ENCODE measurements at places on chromosomes 11 and 22.

DNA sequence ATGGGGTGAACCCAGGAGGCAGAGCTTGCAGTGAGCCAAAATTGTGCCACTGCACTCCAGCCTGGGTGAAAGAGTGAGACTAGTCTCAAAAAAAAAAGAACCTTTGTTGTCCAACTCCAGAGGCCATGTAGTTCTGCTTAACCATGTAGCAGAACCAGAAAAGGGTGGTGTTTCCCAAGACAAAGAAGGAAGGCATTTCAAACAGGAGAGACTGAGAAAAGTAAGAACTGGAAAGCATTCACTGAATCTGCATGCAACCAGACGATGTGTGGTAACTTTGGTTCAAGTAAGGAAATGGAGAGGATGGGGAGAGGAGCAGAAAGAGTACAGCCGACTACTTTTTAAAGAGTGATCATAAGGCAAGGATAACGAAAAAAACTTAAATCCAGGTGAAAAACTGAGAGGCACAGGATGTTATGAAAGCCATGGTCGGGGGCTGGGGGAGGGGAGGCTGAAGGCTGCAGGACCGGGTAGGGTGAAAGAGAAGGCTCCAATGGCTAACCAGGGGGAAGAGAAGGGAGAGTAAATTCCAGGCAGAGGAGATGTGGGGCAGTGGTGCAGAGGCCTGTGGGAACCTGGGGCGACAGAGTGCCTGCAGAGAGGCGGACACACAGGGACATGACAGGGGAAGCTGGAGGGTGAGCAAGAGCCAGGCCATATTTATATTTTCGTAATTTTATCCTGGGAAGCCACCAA is 48.8 kb downstream of the MAPK1 start:
- DNase-seq: no peak

DNA sequence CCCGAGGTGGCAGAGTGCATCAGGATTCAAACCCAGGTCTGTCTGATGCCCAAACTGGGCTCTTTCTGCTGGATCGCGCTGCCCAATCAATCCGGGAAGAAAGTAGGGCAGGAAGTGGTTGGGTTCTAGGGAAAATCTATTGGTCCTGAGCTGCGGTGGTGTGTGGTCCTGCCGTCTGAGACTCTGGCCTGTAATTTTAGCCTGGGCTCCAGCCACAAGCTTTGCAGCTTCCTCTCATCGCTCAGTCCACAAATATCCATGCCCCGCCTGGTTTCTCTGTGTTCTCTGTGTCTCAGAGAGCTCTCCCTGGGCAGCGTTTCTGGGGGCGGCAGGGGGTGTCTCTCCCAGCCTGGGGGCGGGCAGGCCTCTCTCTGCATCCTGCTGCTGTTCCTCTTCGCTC is 18.7 kb downstream of the CACNG2 start:
- no peak for DNase-seq

DNA sequence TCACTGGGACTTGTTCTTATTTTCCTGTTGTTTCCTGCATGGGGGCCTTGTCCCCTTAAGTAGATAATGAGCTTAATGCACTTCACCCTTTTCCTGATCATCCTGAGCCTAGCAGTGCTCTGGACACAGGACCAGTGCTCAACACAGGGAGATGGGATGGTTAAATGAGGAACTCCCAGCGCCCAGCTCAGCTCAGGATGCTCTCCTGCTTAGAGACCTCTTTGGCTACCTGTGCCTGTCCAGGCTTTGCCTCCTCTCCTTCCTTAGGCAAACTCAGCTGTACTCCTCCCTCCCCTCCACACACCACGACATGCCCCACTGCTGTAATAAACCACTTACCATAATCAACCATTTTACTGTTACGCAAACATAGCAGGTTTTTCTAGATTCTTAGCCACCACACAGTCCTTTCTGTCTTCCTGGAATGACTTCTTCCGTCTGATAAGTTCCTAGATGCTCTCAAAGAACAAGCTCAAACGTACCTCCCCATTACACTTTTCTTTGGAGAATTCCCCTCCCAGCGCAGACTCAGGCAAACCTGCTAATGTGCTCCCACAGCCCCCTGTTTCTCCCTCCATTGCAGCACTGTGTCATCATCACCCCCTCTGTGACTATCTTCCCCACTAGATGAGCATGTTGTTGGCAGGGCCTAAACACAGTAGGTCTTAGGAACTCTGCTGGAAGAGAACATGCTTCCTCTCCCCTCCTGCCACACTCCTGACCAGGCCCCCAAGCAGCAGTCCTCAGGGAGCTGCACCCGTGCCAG is 113.6 kb downstream of the MICAL2 start:
- DNase-seq: no peak

DNA sequence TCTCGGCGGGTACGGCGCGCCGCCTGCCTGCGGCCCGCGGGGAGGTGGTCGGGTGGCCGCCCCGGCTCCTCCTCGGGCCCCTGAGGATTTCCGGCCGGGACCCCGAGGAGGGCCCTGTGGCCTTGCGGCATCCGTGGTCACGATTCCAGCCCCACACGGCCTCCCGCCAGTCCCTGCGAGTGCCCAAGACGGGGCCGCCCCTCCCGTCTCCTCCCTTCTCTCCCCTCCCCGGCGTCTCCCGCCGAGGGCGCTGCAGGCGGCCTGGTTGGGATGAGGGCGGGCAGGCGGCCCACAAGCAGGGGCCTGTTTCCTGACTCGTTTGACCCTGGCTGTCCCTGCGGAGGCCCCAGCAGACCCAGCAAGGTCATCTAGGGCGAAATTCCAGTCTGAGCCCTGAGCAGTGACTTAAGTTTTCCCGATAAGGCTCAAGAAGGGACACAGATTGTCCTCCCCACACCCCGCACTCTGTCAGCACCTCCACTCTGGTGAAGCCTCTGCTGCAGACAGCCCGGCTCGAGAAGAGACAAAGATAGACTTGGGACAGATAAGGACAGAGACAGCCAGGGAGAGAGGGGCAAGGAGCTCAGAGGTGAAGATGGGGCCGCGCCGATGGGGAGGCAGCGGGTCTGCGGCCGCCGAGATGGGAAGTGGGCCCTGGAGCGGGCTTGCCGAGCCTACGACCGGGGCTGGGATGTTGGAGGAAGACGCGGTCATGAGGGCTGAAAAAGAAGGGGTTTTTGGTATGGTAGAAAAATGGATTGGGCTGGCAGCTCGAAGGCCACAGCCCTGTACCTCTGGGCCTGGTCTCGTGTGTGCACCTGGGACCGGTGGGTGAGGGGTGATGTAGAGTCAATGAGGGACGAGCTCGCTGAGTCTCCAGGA is 95.0 kb downstream of the SWAP70 start:
- DNase-seq: peak; percentile 31

DNA sequence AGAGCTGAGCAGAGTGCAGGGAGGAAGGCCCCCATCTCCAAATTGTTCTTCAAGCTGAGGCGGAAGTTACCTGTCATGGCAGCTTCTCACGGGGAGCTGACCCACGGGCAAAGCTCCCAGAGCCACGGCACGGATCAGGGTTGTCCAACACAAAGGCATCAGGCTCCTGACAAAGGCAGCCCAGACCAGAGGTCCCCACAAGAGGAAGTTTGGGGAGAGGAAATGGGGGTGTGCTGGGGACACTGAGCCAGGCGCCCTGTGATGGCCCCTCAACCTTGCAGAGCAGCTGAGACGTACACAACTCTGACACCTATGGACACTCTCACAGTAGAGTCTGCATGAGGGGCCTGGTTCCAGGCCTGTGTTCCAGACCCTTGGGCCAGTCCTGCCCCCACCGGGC is 95.6 kb downstream of the CTTN start:
- DNase-seq: peak; percentile 52

- DNase-seq: no peak
These were observed 10.3 kb downstream of the KIAA1671 start for GRCh38 chr22:24962835-24963234.

DNA sequence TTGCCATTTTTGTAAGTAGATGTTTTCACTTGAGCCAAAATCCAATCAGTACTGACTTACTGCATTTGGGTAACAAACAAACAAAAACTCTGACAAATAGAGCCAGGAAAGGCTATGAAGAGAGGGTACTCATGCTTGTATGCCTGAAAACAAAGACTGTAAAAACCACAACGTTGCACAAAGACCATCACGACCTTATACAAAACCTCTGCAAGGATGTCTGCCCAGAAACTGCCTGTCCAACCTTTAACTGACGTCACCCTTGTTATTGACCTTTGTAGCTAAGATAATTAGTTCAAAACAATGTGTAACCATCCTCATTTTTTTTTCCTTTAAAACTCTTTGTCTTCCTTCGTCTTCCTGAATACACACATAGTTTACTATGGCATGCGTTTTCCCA is 804 bp upstream of the CREBZF start:
- DNase-seq: no peak

GRCh38 chr11:66447012-66447411 is 8.4 kb upstream of the MRPL11 start:
- no peak for DNase-seq

- peak; percentile 34 for DNase-seq
These were observed 8.4 kb upstream of the CCKBR start for GRCh38 chr11:6251120-6251733.

DNA sequence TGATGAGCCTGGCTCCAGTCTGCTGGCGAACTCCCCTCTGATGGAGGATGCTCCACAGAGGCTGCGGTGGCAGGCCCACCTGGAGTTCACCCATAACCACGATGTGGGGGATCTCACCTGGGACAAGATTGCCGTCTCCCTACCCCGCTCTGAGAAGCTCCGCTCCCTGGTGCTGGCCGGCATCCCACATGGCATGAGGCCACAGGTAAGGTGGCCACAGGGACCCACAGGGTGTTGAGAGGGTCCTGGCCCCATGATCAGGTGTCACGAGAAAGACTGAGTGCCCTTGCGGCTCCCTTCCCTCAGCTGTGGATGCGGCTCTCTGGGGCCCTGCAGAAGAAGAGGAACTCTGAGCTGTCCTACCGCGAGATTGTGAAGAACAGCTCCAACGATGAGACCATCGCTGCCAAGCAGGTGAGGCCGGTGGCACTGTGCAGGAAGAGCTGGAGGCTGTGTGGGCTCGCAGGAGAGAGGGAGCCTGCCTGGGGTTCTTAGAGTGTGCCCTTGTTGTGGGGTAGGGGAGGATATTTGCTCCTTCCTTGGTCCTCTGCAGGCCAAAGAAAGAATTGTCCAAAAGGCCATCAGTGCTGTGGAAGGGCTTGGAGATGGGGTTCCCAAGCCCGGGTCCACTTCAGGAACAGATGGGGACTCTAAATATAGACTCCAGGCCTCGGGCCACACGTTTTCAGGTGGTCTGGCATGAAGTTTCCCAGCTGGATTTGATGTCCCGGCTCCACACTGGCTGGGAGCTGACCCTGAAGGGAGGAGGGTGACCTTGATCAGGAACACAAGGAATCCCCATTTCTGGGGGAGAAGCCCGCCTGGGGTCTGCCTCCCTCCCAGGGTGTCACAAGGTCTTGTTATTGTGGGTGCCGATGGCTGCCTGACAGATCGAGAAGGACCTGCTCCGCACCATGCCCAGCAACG is 34.1 kb downstream of the SGSM3 start:
- no peak for DNase-seq

- peak; percentile 5 for DNase-seq
These were observed 700 bp upstream of the DEPDC5 start for GRCh38 chr22:31753005-31753633.

DNA sequence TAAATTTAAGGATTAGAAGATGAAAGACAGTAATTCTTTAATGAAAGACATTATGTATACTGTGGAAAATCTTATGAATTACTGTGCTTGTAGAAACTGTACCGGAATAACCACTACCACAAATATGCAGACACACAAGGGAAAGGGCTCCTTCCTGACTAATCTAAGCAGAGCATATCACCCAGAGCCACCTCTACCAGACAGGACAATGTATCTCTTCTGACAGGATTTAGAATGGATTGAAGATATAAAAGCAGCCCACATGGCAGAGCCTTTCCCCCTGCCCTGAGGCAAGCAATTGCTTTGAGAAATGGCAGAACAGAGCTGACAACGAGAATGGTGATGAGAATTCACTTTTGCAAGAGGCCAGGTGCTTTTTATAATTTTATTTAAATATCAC is 144.1 kb downstream of the NOX4 start:
- no peak for DNase-seq

DNA sequence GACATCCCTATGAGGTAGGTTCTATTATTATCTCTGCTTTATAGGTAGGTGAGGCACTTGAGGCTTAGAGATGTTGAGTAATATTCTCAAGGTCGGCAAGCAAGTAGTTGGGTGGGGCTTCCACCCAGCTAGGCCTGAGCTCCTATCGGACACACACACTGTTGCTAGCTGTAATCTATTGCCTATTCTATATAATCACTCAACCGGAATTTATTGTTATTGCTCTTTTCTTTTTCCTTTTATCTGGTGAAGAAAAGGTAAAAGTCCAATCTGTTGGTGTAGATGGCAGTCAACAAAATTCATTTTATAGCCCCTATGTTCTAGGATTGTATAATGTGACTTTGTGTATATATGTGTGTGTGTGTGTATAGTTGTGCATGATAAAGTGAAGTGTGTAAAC is 3.4 kb downstream of the OR9Q2 start:
- no peak for DNase-seq

GRCh38 chr11:93289782-93290463 is 40.6 kb upstream of the DEUP1 start:
- DNase-seq: no peak

GRCh38 chr11:1120532-1121330 is 37.0 kb upstream of the MUC5AC start:
- DNase-seq: no peak

DNA sequence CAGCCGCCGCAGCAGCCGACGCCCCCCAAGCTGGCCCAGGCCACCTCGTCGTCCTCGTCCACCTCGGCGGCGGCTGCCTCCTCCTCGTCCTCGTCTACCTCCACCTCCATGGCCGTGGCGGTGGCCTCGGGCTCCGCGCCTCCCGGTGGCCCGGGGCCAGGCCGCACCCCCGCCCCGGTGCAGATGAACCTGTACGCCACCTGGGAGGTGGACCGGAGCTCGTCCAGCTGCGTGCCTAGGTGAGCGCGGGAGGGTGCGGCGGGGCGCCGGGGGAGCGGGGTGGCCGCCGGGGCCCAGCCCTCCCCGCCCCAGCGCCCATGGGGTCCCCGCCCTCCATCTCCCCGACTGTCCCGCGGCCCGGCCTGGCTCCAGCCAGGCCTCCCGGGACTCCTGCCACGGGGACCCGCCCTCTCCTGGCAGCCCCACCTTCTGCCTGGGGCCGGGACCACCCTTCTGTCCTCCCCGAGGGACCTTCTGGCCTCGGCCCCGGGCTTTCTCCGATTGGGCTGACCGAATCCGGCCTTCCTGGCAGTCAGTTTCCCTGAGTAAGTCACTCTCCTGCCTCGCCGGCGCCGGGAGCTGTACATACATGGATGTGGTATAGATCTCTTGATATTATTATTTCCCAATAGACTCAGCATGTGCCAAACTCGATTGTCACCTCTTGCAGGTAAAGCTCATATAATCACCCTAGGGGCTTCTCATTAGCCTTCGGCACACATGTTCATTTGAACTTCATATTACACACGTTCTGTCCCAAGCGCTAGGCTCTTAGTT is 720 bp downstream of the PACS1 start:
- no peak for DNase-seq

GRCh38 chr22:35664955-35665587 is 16.8 kb downstream of the APOL6 start:
- DNase-seq: no peak

GRCh38 chr11:76669901-76670484 is 554 bp downstream of the LRRC32 start:
- no peak for DNase-seq

DNA sequence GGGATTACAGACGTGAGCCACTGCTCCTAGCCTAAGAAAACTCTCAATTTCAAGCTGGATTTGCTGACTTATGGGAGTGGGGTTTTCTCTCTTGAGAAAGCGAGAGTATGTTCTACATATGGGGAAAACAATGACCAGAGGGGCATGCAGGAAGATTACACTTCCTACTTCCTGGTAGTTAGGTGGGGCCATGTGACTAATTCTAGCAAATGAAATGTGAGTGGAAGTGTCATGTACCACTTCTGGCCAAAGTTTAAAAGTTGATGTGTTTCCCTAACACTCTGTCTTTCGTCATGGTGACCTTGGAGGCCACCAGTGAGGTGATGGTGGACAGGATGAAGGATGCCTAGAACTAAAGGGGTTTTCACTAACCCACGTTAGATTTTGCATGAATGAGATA is 50.5 kb downstream of the PARVG start:
- DNase-seq: no peak

Measured in naive thymus-derived CD8-positive, alpha-beta T cell (primary cell).